CD4-positive, alpha-beta memory T cell (primary cell): ENCODE measurements at places on chromosomes 7 and 10.

DNA sequence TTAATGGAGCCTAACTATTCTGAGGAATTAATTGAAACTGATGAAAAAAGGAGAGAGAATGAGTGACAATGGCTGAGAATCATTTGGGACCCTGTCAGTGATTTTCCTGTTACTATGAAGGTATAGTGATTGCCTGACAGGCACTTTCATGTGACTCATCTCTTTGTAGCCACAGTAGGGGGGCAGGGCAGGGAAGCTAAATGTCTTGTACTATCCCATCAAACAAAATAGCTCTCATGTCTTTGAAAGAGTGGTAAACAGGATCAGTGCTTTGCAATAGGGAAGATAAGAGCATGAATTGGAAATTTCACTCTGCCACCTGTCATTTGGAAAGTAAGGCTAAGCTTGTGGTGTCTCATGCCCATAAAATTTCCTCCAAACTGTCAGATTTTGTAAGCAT lies 94.5 kb upstream of the GSDME start:
- no peak for DNase-seq

DNA sequence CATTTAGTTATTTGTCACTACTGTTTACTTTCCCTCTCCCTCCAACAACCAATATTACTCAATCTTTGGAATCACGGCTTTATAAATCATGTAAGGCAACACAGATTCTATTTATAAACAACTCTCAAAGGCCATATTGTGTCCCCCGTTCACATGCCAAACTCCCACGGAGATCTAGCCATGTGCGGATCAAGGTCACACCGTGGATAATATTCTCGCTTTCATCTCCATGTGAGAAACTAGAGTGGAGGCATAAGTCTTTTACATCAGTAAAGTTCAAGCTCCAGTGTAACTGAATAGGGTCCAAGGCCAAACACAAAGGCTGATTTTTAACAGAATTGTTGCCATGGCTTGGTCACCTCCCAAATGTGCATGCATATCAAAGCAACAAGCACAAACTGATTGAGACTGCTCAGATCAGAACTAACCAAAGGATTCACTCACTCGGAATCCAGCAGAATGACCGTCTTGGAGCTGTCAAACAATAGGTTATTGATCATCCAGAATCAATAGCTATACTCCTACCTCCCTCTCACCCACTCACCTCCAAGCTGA lies 569.5 kb upstream of the LRRN3 start:
- no peak for DNase-seq

- no peak for DNase-seq
Observed at GRCh38 chr7:122629412-122629953, 69.4 kb downstream of the RNF133 start.

DNA sequence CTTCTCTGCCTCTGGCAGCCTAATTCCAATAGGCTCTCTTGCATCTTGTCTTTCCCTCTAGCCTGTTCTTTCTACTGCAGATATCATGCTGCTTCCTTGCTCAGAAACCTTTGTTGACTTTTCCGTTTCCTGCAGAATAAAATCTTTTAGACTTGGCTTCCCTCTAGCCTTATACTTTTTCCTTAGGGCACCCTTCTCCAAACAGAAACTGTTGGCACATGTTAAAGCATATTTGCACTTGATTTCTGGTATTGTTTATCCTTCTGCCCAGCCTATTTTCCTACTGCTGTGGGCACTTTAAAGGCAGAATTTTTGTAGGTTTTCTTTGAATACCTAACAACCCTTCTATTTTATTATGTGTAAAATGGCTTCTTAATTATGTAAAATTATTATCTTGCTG lies 4.6 kb downstream of the GNAI1 start:
- DNase-seq: no peak

DNA sequence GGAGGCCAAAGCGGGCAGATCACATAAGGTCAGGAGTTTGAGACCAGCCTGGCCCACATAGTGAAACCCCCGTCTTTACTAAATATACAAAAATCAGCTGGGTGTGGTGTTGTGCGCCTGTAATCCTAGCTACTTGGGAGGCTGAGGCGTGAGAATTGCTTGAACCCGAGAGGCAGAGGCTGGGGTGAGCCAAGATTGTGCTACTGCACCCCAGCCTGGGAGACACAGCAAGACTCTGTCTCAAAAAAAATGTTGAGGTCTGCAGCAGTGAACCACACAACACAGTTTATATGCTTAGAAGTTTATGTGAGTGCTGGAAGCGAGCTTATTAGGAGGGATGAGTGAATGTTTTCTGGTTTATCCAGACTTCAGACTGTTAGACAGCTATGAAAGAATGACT lies 10.4 kb downstream of the LHPP start:
- DNase-seq: no peak

DNA sequence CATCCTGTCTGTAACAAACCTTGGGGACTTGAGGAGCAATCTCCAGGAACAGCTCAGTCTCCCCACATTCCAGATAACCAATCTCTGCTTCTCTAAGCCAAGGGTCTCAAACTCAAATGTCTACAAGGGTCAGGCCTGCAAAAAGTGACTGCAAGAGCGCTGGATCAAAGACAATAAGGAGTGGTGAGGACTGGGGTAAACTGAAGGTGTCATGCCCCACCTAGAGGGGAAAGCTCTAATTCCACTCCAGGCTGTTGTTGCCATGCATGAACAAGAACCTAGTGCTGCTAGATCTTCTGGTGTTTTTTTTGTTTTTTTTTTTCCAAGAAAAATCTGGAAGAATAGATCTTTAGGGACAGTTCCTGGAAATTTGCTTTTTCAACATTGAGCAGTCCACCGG lies 117.9 kb upstream of the MACROH2A2 start:
- DNase-seq: no peak

- no peak for DNase-seq
Observed at GRCh38 chr10:92470026-92470425, 103.9 kb downstream of the IDE start.

GRCh38 chr10:132702601-132703418 lies 83.1 kb downstream of the NKX6-2 start:
- DNase-seq: no peak

GRCh38 chr10:106304056-106304455 lies 860.5 kb downstream of the SORCS1 start:
- no peak for DNase-seq

GRCh38 chr7:28957751-28958234 lies 337 bp downstream of the TRIL start:
- no peak for DNase-seq
